ENCODE measurements at places on chromosomes 1 and 21.
A peak's percentile ranks its signal among the peaks of the same experiment; 100 is the strongest.

DNA sequence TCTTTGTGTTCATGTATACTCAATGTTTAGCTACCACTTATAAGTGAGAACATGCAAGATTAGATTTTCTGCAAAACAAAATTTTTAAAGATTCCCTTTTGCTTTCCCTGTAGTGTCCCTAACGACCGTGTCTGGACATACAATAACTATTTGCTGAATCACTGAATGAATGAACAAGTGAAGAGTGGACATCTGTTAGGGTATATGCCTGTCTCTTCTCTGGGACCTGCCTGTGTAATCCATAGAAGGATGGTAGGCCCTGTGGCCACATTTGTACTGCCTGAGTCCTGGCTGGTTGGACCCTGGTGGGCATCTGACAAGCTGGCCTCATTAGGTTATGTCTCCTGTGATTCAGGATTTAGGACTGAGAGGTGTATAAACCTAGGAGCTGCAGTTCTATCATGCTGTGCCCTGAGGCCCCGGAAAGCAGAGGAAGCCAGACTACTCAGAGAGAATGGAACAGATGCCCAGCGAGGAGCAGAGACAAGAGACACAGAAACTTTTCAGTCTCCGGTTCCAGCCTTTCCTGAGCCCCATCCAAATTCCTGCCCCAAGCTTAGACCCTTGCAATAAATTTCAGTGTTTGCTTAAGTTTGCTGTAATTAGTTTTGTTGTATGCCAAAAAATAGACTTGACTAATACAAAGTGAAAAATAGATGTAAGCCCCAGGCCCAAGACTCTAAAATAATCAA, 7.5 kb upstream of the NCF2 start:
- no peak for DNase-seq

- DNase-seq: no peak
Measured at GRCh38 chr1:16262067-16262466, 25.1 kb upstream of the CPLANE2 start.

DNA sequence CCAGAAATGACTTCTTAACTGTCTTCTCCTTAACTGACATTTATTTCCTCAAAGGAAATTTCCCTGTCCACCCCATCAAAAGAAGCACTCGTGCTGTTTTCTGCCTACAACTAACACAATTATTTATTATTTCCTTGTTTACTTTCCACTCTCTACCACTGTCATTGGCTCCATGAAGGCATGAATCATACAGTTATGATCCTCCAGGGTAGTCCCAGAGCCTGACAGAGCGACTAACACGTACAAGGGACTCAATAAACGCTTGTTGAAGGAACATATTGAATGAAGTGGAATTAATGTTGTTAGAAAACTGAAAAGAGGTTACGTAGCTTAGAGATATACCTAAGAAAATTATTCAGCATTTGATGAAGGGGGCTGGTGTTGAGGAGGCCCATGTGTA, 20.9 kb downstream of the GREM2 start:
- DNase-seq: no peak

GRCh38 chr1:198201956-198202784, 45.4 kb downstream of the NEK7 start:
- peak; percentile 57 for DNase-seq

DNA sequence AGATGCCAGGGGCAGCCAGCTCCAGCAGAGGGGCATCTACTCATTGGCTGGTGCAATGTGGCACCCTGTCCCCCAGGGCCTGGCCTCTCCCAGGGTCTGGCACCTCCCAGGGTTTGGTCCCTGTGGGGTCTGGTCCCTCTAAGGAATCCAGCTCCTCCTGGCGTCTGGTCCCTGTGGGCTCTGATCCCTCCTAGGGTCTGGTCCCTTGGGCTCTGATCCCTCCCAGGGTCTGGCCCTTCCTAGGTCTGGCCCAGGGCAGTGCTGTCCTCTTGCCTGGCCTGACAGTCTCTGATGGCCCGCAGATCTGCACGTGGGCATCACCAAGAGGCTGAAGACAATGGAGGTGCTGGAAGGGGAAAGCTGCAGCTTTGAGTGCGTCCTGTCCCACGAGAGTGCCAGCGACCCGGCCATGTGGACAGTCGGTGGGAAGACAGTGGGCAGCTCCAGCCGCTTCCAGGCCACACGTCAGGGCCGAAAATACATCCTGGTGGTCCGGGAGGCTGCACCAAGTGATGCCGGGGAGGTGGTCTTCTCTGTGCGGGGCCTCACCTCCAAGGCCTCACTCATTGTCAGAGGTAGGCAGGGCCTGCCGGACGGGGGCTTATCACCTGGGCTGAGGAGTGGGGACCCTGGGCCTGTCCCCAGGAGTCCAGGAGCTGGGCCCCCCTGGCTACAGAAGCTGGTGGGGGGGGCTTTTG, 73.9 kb downstream of the OBSCN start:
- no peak for DNase-seq

GRCh38 chr1:241950390-241950789, 7.2 kb upstream of the BECN2 start:
- DNase-seq: no peak

DNA sequence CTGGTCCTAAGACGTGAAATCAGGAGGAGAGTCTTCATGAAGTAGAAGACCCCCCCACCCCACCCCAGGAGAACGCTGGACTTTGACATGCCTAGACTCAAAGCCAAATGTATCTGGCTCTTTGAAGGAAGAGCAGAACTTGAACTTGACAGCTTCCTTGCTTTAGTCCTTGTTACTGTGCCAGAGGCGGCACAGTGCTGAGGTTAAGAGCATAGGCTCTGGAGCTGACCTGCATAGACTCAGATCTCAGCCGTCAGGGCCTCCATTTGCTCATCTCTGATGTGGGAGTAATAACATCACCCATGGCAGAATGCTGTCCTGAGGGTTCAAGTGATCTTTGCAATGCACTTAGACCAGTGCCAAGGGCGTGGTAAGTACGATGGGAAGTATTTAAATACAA, 39.0 kb downstream of the COL6A1 start:
- no peak for DNase-seq

- DNase-seq: no peak
Measured at GRCh38 chr1:41362357-41362721, 1.1 kb downstream of the FOXO6 start.

DNA sequence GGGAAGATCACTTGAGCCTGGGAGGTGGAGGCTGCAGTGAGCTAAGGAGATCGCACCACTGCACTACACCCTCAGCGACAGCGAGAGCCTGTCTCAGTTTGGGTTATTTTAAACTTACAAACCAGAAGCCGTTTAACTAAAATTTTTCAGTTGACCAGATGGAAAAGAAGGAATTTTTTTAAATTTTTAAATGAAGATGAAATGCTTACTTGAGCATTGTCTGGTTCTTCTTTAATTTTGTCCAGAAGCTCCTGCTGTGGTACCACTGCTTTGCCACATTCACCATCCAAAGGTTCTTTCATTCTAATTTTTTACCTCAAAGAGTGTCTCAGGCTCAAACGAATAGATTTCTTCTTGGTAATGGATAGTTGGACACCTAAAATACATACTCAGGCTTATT, 1.4 kb downstream of the ZMYM6 start:
- DNase-seq: no peak

DNA sequence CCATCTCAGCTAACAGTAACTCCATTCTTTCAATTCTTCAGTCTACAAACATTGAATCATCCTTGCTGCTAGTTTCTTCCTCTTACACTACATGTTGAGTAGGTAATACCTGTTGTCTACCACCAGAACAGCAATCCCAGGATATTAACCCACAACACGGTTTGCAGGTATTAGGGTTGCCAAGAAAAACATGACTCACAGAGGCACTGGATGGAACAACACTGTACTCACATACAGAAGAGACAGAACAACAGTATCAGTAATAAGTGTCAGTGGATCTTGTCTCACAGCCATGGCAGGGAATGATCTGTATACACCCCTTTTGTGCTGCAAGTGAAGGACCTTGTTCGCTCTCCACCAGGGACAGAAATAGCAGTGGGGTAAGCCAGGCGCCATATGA, 212.1 kb downstream of the GPR52 start:
- no peak for DNase-seq

DNA sequence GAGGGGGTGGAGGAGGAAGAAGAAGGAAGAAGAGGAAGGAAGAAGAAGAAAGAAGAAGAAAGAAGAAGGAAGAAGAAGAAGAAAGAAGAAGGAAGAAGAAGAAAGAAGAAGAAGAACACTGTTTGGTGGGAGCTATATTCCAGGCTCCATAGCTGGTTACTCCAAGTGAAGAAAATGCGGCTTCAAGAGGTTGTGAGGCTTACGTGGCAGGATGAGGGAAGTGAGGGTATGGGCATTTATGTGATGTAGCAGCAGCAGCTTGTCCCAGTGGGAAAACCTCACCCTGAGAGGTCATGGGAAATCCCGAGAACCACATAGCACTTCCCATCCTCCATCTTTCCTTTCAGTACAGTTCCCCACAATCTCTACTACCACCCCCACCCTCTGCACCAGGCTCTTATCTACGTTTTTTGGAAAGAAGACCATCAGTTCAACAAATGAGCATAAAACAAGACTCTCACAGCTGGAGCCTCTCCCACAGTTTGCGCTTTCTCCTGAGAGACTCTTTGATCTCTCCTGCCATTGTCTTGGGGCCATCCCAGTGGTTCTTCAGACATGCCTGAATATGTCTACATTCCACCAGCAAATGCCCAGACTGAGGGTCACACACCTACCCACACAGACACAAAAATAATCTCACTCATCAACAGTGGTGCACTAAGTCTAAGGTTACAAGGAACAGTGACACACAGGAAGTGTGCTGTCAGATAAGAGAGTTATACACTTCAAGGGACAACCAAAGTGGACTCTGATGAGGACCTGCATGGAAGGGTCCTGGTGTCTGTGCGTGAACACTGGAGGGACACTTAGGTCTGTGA, 77.9 kb upstream of the KCNJ15 start:
- DNase-seq: no peak

- no peak for DNase-seq
Measured at GRCh38 chr21:46442938-46443337, 15.8 kb upstream of the DIP2A start.

- peak; percentile 48 for DNase-seq
Measured at GRCh38 chr1:212721388-212722247, 22.0 kb upstream of the BATF3 start.

DNA sequence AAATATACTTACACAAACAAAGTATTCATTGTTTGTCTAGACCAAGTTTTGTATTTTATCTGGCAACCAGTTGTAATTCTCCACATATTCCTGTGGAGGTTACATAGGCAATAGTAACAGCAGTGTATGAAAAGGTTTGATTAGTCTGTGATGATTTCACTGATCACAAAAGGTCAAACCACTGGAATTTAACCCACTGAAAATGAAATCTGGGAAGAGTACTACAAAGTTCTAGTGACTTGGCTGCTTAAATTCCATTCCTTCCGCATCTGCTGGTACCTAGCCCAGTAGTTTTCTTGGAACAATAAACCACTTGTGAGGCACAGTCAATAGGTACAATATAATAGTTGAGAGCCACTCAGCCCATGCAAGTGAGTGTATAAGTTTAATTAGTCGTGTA, 205.4 kb downstream of the NFIA start:
- no peak for DNase-seq

DNA sequence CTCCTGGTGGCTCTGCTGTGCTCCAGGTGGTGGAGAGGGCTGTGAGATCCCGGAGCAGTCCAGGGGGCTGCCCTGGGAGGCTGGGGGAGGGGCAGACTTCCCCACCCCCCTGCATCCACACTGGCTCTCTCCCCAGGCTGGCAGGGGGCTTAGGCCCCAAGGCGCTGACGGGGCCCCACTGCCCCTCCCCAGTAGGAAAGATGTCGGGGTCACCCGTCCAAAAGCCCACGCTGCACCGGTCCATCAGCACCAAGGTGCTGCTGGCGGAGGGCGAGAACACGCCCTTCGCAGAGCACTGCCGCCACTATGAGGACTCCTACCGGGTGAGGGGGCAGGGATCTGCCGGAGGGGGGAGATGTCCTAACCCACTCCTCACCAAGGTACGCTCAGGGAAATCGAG, 5.8 kb downstream of the RNF207 start:
- DNase-seq: no peak

GRCh38 chr1:22039594-22040285, 12.8 kb upstream of the CDC42 start:
- peak; percentile 87 for DNase-seq

DNA sequence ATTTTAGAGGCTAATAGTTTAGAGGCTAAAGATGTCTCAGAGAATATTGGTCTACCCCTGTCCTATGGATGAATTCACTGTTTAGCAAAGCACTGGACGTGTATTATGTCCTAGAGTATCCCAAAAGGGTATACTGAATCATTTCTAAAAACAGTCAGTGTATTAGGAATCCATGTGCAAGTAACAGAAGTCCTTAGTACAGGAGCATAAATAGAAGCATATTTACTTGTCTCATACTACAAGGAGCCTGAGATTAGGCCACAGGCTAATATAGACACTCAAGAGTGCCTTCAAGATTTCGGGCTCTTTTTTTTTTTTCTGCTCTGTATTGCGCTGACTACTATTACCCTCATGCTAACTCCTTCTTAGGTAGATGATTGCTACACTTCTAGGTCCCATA, 518.9 kb downstream of the USP25 start:
- DNase-seq: no peak

DNA sequence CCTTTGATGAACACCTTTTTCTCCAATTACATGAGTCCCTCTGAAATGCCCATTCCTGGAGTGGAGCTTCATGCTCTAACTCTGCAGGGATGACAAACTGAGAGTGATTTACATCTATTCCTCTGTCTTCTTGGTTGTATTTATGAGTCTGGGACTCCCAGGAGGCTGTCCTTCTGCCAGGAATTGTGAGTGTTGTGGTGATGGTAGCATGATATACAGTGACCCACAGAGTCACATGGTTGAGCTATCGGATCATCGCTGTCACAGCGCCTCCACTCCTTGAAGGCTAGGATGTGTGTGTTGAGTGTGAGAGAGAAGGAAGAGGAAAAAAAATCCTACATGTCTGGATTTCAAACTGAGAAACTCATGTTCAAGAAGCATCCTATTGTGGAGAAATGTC, 163.4 kb upstream of the CACNA1E start:
- no peak for DNase-seq

DNA sequence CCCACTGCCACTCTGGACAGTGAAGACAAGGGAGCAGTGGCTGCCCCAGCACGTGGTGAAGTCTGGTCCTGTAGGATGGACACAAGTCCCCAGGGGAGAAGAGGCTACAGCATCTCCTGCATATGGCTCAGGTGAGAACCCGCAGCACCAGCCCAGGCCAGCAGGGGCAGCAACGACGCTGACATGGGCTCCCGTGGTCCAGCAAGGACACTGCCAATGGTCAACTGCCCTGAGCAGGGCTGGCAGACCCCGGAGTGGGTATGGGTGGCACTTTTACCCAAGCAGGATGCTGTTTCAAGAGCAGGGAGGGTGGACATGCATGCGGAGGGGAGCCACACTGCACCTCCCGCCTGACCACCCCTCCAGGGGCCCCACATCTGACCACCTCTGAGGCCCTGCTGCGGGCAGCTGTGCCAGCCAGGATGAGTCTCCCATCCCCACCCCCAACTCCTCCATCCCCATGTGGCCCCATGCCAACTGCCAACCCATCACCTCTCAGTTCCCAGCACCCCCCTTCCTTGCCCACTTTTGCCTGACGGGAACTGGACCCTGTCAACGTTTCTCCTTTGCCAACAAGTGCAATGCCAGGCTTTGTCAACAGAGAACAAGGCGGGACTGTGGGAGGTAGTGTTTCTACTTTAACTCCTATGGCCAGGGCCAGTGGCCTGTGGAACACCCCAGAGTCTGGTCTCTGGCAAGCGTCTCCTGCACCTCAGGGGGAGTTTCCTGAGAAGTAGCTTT, 8.6 kb downstream of the MORN1 start:
- DNase-seq: no peak

- no peak for DNase-seq
Measured at GRCh38 chr1:87821335-87821697, 492.6 kb downstream of the LMO4 start.

Measured in stimulated activated CD4-positive, alpha-beta T cell treated with anti-CD3 and anti-CD28 coated beads, Interleukin-4, amount 100 ng/mL, for 24 hours (primary cell).